Inflammatory macrophage treated with lipopolysaccharide for 1 hour (primary cell): ENCODE measurements at places on chromosomes 3 and 15.

DNA sequence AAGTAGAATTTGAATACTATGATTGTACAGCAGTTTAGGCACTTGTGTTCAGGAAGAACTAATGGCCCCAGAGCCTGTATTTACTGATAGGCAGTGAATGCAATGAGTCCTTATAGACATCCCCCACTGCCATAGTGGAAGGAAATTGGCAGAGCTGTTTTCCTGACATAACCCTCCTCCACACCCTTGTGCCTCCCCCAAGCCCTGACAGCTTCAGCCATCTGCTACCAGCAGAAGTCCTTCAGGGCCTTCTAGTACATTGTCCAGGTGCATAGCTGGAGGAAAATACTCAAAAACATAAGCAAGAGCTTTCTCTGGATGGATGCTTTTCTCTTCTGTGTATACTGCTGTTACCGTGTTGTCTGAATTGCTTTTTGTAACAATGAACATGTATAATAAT is 20.6 kb downstream of the ARHGAP31 start:
- no peak for DNase-seq

DNA sequence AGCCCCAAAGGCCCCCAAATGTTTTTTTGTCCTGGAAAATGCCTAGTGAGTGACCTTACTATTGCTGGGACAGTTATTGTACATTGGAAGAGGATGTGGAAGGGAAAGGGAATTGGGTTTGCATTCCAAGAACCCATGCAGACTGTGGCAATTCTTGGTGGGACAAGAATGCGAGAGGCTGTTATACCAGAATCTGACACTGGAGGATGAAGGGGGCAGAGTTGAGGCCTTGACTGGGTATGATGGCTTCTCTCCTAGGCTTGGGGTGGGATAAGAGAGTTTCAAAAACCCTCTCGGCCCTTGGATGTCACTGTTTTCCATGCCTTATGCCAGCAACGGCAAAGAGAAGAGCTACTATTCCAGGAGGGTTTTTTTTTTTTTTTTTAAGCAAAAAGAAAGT is 25.3 kb downstream of the IL16 start:
- no peak for DNase-seq

GRCh38 chr3:176120507-176120906 is 1076.8 kb downstream of the TBL1XR1 start:
- DNase-seq, result no peak

- DNase-seq, result no peak
Measured at GRCh38 chr15:34721802-34722438, 32.9 kb downstream of the GJD2 start.

DNA sequence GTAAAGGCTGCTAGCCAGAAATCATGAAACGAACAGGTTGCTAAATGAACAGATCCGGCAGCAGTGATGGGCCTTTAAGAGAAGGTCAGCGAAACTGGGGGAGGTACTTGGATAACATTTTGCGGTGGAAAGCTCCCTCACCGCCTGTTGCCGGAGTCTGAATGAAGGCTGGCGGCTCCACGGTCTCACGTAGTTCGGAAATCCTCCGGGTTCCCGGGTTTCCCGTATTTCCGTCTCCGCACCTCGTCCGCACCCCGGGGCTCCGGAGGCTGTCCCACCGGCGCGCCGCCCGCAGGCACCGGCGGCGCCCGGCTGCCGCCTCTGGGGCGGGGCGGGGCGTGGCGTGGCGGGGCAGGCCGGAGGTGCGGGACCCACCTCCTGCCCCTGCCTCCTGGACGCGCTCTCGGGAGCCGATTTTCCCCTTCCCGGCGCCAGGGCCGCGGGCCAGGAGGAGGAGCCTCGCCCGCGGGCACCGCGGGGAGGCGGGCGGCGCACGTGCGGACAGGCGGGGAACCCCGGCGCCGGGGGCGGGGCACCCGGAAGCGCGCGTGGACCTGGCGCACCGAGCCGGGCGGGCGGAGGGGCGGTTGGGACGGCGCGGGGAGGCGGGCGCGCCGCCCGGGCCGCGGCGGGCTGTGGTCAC is at the start of gene ZDHHC23:
Gene ZDHHC23, plus strand, starts transcription at position 642 of the 643 bp plus-strand sequence. CDS start 790 bp downstream, outside the sequence.
- peak; percentile 37 for DNase-seq
